ENCODE measurements at places on chromosomes 2 and 18.

DNA sequence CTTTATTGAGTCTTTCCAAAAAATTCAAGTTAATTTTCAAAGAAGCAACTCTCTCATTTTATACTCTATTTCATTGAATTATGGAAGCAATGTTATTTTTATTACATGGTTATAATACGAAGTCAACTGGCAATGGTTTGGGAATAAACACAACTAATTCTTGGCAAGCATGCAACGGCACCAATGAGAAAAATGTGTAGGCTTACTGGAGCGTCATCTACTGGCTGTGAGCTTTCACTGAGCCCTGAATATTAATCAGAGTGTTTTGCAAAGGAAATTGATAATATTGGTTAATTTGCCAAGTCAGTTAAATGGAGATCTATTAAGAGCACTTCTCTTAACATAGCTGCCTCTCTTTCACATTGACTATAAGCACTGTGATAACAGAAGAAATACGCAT lies 163.9 kb downstream of the IKZF2 start:
- no peak for DNase-seq

DNA sequence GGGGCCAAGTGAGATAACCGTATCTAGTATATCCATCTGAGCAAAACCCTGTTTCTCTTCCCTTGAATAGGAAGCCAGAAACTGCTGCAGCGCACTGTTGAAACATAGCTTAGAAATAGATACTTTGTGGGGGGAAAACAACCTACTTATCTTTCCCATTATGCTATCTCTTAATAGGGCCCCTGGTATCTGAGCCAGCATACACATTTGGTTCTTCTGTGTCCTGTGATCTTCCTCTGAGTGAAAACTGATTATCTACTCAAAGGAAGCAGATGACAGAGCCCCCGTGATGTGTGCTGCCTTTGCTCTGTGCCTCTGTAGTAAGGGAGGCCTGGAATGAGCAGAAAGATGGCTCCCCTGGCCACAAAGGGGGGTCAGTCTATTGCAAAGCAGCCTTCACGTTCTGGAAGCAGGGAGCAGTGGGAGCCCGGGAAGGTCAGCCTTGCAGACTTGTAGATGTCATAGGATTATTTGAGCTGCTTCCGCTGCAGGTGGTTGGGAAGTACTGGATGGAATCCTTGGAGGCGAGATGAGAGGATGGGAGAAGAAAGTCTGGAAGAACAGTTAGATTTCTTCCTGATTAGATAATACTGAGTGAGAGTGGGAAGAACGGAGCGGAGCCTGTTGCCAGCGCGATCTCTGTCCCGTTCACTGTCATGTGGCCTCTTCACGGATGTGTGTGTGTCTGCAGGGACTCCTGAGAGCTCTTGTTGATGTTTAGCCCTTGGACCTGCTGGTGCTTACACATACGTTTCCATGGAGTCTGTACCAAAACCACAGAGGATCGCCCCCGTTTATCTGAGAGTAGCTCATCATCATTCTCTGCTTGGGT lies 150.1 kb downstream of the AGAP1 start:
- DNase-seq = no peak

DNA sequence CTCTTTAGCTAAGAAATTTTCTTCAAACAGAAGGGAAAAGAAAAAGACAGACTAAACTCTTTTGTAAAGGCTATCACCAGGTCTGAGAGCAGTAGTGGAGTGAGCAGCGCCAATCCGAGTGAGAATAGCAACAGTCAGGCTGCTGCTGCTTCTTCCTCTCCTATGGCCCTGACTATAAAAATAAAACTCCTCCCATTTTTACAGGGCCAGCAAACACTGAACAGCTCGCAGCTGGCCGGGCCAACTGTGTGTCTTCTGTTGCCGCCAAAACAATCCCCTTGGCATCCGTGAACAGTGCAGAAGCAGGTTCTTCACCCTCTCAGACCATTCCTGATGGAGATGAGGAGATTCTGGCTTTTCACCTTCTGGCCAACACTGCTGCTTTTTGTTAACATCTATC lies 124.5 kb downstream of the CNTNAP5 start:
- DNase-seq = no peak

- DNase-seq = no peak
These were observed 330.4 kb upstream of the SMIM21 start for GRCh38 chr18:75757951-75758350.

GRCh38 chr2:152525277-152525838 lies 190.4 kb downstream of the FMNL2 start:
- DNase-seq = no peak

GRCh38 chr2:222805591-222806304 lies 55.1 kb upstream of the ACSL3 start:
- no peak for DNase-seq

DNA sequence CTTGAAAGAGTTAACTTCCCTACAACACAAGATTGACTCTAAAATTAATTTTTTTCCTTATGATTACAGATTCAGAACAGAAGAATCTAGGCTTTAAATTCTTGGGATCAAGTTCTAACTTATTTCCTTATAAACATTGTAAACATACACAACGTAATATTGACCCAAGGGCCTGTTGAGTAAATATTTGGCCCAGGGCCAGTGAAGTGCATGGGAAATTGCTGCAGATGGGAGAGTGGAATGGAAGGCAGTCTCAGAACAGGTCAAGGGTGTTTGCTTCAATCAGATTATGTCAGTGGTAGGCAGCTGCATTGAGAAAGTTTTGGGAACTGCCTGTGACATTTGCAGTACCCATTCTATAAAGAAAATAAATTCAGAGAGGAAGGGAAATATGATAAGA lies 137.6 kb downstream of the MYO1B start:
- DNase-seq = no peak
